ENCODE measurements at places on chromosomes 5 and 9.

DNA sequence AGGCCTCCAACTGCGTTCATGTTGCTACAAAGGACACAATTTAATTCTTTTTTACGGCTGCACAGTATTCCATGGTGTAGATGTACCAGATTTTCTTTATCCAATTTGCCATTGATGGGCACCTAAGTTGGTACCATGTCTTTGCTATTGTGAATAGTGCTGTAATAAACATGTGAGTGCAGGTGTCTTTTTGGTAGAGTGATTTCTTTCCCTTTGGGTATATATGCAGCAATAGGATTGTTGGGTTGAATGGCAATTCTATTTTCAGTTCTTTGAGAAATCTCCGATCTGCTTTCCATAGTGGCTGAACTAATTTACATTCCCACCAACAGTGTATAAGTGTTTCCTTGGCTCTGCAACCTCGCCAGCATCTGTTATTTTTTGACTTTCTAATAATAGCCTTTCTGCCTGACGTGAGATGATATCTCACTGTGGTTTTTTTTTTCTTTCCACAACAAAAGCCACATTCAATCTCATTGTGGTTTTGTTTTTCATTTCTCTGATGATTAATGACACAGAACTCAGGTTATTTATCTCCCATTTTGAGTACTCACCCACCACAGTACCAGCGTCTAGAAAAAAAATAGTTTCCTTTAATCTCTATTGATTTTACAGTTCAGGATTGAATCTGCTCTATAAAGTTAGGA, 21.9 kb downstream of the ARRDC3 start:
- DNase-seq, result no peak

DNA sequence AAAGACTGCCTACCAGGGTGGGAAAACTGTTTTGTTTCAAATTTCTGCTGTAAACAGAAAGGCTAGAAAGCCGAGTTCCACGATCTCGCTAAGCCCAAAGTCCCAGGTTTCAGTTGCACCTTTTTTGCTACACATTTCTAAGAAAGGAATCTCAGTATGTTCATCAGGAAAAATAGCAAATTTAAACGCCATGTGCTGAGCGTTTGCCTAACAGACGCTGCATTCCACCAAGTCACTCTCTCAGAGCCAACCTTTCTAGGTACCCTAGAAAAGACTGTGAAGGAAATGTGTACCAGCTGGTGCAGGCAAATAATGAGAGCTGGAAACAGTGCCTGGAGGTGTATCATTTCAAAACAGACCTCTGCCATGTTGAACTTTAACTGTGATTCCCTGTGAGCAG, 71.8 kb downstream of the FRMD3 start:
- no peak for DNase-seq

- DNase-seq, result no peak
Measured at GRCh38 chr5:5572010-5572865, 149.8 kb downstream of the ICE1 start.

DNA sequence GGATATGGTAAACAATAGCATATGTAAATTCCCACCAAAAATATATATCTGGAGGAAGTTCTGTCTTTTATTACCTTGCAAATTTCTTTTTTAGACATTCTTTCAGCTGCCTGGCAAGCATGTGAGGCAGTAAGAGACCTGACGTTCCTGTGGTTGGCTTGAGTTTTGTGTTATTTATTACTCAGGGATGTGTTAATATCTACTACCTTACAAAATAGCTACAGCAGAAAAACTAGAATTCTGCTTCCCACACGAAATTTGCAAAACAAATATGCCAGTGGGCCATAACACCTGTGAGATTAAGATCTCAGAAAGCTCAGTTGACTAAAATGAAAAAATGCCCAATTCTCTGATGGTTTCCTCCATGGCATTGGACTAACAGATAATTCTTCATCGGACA, 274.2 kb downstream of the TMEM167A start:
- no peak for DNase-seq

DNA sequence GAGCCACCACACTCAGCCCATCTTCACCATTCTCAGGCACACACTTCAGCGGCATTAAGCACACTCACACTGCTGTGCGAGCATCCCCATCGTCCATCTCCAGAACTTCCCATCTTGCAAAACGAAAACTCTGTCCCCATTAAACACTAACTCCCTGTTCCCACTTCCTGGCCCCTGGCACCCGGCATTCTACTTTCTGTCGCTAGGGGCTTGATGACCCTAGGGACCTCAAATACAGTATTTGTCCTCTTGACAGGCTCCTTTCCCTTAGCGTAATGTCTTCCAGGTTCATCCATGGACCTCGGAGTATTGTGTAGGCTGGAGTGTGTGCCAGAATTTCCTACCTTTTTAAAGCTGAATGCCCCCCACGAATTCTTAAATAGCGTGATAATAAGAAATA, 14.7 kb upstream of the UBAC1 start:
- no peak for DNase-seq

DNA sequence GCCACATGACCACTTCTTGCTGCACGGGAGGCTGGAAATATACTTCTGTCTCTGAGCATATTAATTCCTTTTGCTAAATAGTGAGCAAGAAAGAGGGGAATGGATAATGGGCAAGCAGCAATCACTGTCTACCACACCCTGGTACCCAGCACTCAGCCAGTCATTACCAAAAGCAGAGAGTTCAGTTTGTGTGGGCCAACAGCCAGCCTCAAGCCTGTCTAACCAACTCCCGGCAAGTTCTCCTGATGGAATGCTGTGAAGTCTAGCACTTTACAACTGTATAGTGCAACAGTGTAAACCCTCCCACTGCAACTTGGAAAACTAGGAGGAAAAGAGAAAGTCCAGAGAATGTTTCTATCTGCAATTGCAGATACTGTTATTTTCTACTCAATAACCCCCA, 47.8 kb downstream of the PLK2 start:
- DNase-seq, result no peak

GRCh38 chr9:110835859-110836271, 167.3 kb downstream of the MUSK start:
- no peak for DNase-seq

DNA sequence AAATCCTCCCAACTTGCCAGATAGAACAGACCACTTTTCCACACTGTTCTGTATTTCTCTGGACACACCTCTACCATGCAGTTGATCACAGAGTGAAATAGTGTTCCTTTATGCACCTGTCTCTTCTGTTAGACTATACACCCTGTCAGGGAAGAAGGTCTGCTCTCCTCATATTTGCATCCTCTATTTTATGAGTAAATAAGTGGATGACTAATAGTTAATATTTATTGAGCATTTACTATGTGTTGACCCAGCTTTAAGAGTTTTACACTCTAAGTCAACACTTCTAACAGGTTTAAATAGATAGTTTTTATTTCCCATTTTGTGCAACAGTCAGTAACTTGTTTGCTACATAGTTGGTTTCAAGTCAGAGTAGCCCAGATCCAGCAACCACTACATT, 452.8 kb upstream of the MPDZ start:
- no peak for DNase-seq
